ENCODE measurements at places on chromosomes 5 and 9.

DNA sequence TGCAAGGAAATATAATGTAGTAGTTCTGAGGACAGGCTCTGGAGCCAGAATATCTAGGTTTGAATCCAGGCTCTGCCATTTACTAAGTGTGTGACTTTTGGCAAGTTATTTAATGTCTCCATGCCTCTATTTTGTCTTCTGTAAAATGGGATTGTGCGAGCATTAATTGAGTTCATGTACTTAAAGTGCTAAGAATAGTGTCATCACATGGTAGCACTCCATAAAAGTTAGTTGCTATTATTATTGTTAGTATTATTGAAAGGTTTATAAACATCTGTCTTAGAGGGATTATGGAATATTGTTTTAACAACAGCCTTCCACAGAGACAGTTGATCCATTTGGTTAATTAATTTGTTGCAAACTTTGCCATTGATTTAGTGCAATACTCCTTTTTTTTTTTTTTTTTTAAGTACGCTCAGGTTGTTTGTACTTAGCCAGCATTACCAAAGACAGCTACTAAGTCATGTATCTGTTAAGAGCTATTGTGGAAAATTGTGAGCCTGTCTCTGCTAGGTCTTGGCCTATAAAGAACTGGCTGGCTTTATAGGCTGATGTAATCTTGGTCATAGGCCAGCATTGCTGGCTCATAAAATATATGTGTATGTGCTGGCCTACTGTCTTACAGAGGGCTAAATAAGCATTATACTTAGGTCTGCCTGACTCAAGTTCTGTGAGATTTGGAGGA is 174.7 kb downstream of the WDR70 start:
- DNase-seq: no peak

- DNase-seq: no peak
Measured at GRCh38 chr5:27516437-27516836, 478.1 kb upstream of the CDH9 start.

DNA sequence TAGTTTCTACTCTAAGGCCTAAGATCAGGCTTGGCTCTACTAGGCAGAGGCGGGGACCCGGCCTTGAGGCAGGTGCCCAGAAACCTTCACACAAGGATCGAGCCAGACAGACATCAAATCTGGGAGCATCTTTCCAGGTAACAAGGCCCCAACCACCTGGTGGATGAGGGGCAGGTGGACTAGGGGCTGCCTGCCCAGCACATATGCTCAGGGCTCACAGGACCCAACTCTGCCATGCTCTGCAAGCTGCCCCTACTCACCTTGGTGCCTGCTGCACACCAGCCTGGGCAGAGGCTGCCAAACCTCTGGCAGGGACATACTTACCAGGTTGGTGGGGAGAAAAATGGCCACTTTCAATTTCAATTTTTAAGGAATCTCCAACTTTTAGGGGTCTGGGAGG is 2.2 kb upstream of the ZNF618 start:
- DNase-seq: no peak

- DNase-seq: no peak
Measured at GRCh38 chr5:75242067-75242466, 5.4 kb upstream of the ANKRD31 start.

DNA sequence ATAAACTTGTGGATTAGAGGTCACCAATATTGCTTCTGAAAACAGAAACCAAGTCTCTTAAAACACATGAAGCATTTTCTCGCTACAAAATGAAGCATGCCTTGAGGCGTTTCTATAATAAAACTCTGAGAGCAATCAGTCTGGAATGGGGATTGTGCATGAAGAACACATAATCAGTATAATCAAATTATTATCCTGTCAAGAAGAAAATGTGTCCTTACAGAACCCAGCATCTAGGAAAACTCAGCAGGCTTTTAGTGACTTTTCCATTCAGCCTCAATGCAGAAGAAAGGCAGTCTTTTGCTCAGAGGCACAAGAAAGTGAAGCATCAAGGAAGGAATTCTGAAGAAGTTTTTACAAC is 121.9 kb downstream of the CDH18 start:
- no peak for DNase-seq

DNA sequence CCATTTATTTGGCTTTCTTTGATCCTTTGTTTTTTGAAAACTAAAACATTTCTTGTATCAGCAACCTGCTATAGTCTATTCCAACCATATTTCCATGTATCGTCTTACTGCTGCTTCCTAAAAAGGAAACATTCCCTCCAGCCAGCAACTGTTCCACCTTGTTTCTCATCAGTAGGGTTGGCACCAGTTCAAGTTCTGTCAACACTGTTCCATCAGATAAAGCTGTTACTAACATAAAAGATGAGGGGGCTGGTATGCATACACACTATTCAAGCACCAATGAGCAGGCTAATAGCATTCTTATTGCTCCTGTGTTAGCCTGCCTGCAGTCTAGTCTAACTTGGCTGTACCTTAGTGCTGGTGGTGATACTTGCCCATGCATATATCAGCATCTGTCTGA is 178.3 kb downstream of the CWC27 start:
- DNase-seq: no peak

GRCh38 chr9:96376891-96377874 is 6.3 kb downstream of the SLC35D2 start:
- DNase-seq: no peak

DNA sequence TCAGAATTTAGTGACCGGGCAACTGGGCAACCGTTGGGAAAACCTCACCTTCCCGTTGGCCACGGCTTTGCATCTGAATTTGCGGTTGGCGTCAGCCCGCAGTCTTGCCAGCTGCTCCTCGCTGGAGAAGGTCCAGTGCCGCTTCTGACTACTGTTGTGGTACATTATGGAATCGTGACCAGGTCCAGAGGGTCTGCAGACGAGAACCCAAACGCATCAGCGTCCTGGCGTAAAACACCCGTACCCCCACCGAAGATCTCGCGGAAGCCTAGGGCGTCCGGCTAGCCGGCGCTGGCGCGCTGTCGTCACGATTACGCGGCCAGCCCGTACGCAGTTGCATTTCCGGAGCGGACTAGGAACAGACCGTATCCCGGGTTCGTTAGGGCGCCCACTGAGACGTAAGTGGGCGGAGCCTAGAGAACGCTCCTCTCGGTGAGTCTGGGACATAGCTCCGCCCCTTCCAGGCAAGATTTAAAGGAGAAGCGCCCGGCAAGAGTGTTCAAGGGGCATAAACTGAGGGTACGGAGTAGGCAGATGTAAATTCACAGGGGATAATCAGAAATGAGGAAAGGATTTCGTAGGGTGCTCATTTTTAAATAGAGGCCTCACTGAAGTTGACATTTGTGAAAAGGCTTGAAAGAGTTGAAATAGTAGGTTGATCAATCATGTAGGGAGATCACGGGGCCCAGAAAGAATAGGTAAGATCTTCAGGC is at the start of gene CCNH:
Gene CCNH, minus strand, starts transcription at position 301 of the 713 bp plus-strand sequence. Its CDS starts 136 bp downstream, at position 165.
- DNase-seq: peak; percentile 95

DNA sequence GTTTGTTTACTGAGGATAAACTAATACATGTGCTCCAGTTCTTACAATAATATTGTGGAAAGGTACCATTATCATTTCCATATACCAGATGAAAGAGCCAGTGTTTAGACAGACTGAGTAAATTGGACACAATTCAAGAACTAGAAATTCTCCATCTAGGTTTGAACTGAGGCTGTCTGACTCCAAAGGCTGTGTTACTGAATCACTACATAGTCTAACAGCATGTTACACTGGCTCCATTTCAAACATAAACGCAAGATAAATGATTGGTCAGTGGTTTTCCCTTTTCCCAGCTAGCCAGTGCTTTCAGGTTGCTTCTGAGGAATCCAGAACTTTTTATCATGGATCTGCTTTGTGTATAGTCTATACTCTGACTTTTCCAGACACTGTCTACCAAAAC is 8.1 kb downstream of the SPDL1 start:
- no peak for DNase-seq

DNA sequence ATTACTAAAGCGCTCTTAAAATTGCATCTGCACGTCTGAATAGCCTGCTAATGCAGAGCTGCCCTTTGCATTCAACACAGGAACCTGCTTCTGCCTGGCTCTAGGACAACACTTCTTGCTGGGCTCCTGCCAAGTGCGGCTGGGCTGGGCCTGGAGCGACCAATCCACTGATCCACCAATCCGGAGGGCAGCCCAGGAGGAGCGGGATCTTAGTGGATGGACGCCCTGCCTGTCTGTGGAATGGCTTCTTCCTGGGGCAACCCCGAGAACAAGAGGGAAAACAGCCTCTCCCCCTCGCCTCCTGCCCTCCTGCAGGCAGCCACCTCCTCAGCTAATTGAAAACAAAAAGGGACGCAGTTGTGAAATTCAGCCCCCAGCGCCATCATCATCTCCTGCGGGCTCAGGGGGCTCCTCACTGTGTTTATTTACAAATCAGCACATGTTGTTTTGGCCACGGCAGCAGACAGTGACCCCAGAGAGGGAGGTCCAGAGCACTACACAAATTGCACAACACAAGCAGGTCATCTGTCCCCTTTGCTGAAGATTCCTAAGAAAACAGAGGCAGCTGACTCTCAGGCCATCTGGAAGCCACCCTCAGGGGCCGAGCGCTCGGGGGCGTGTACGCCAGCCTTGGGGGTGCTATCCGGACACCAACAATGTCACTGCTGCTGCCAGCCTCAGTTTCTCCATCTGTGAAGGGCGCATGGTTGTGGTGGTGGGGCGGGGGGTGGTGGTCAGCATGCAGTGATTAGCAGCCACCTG is 57.3 kb downstream of the GADD45G start:
- no peak for DNase-seq

DNA sequence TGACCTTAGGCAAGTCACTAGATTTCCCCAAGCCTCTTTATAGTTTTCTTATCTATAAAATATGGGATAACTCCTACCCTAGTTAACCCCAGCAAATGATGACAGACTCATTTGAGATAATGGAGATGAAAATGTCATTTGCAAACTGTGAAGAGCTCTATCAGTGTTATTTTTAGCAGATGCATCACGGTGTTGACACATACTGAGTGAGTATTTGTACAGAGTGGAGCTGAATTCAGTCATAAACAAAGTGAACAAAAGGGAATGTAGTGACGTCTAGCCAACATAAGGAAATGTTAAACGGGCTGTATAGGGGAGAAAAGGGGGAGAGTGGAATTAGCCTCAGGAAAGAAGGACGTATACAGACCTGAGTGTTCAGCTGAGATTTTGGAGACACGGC is 75.9 kb downstream of the NMUR2 start:
- DNase-seq: no peak

- DNase-seq: no peak
Measured at GRCh38 chr5:171386006-171386671, 1.5 kb upstream of the NPM1 start.

- DNase-seq: no peak
Measured at GRCh38 chr9:1050125-1050895, at the start of gene DMRT2. Gene DMRT2 (plus strand): TSS chr9:1050357. CDS start chr9:1051614, 1,257 bp downstream.

DNA sequence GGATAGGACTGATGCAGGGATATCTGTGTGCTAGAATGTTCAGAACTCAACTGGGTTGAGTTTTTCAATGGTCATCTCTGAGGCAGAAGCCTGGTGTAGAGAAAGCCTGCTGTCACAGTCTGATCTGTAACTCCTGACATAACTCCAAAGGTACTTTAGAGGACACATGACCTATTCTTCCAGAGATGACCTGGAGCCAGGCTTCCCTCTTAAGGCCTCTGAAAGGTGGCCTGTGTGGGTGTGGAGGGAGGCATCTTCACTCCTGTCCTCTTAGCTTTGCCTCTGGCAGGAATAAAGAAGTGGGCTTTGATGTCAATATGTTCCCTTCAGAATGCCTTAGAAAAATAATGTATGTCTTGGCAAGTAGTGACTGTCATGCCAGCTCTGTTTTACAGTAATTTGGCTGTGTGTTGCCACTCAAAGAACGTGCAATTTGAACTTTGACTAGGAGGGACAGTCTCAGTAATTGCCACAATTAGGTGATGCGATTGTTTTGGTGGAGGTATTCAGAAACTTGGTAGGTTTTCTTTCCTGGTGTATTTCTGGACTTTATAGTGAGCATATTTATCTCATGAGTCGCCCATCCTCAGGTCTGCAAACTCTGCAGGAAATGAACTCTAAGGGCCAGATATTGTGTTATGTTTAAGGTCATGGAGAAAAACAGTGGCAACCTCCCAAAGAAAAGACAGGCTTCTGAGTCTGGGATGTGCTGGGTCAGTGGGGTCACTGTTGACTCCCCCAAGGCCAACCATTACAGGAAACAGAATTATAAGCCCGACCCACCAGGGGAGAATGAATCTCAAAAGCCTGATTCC is 3.2 kb upstream of the C5orf63 start:
- DNase-seq: no peak

DNA sequence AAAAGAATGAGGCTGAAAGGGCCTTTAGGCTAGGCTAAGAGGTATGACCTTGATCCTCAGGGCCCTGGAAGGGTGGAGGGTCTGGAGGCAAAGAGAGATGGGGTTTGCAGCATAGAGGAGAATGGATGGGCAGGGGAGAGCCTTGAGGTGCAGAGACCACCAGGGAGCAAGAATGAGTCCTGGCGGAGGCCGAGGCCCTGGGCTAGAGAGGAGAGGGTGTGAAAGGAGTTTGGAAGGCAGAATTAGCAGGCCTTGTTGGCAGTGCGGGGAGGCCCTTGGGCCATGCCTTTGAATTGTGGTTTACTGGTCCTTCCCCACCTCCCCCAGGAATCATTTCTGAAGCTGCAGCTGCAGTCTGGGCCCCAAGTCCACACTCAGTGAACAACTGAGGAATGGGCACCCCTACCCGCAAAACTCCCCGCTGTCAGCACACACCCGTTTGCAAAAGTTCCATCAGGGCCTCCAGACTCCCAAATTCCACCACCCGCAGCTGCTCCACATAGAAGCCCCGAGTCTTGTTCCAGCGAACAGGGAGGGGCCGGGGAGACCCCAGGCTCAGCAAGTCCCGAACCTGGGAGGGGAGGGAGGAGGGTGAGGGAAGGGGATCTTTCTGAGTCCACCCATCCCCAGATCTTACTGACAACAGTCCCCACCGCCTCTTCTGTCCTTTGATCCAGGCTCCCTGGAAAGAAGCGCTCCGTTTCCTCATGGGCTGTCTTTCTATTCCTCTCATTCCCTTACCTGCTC is 2.1 kb downstream of the KIF12 start:
- no peak for DNase-seq

DNA sequence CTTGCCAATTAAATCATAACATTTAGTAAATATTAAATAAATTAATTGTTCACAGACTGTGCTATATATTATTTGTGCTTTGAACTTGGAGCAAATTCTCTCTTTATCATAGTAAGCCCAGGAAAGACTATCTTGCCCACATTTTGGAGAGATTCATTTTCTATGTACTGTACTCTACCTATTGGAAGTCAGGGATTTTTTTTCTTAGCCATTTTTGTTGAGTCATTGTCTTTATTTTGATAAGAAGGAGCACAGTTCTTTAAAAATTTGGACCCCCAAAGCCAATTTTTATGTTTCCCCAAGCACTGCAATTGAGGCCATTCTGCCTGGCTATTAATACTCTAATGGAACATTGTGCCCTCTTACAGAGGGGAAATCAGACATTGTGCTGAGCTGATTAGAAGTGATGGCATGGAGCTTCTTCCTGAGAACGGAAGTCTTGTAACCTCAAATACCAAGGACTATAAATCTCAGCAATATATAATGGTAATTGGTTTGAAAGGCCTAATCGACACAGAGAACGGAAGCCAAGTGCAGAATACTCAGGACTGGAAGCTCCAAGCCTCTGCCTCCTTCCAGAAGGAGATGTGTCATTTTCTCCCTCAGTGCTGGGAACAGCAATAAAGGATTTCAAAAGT is 188.8 kb upstream of the PAPPA start:
- DNase-seq: no peak

GRCh38 chr9:22354699-22355384 is 91.8 kb upstream of the DMRTA1 start:
- DNase-seq: no peak

GRCh38 chr5:72509401-72509800 is 2.2 kb upstream of the ZNF366 start:
- DNase-seq: no peak

Measured in T-helper 2 cell (primary cell).